ENCODE measurements at places on chromosomes 13 and 19.

- DNase-seq = no peak
Measured at GRCh38 chr19:18723871-18724377, 40.4 kb downstream of the CRTC1 start.

DNA sequence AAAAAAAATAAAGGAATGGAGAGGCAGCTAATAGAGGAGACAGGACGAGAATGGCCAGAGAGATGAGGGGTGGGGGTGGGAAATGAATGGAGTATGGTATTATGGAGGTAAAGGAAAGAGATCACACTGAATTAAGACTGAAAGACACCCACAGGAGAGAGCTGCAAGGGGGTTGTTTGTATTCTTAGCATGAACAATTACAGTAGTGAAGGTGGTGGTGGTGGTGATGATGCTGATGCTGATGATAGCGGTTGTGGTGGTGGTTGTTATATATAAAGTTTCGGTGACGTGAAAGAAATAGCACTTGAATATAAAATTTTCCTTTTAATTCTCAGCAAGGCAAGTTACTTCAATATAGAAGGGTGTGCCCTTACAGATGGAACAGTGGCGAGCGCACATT, 2.8 kb upstream of the ADGRE3 start:
- DNase-seq = no peak

GRCh38 chr13:99159331-99160061, 41.2 kb upstream of the UBAC2 start:
- DNase-seq = no peak

GRCh38 chr19:47601180-47601904, 7.6 kb upstream of the BICRA start:
- DNase-seq = no peak

- DNase-seq = no peak
Measured at GRCh38 chr13:99948411-99948810, 23.2 kb downstream of the ZIC5 start.

- DNase-seq = no peak
Measured at GRCh38 chr19:1615156-1615765, 10.0 kb upstream of the UQCR11 start.

GRCh38 chr19:47095476-47096099, 18.0 kb downstream of the ZC3H4 start:
- DNase-seq = no peak

GRCh38 chr19:50858886-50859285, 4.2 kb downstream of the KLK3 start:
- DNase-seq = no peak

DNA sequence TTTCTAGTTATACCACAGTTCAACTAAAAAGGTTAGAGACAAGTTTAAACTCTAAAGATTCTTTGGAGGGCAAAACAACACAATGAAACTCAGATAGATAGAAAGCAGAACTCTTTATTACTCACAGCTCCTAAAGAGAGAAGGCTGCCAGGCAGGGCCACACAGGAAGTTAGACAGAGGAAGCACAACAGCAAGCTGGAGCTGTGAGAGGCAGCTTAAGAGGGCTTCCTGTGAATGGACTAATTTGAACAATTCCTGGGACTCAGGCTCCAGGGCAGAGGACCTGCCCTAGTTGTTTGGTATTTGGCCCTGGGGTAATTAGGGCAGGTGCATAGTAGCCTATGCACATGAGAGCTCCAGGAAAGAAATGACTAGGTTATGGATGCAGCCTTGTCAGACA, 803.6 kb downstream of the DIAPH3 start:
- DNase-seq = no peak

DNA sequence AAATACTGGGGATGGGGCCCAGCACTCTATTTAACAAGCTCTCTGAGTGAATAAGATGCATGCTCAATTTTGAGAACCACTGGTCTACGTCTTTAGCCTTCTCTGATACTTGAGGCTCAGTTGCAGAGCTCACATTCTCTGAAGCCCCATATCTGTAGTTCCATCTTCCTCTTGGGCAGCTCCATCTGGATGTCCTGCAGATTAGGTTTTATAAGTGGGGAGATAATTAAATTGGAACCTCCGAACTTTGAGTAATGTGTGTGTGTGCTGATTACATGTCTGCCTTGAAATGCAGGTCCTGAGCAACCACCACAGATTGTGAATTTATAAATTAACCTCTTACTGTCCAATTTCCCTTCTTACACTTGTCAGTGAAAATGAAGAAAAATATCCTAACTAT, 7.2 kb upstream of the RASL11A start:
- no peak for DNase-seq

- peak; percentile 22 for DNase-seq
Measured at GRCh38 chr13:50224534-50224933, 209.3 kb downstream of the KCNRG start.

DNA sequence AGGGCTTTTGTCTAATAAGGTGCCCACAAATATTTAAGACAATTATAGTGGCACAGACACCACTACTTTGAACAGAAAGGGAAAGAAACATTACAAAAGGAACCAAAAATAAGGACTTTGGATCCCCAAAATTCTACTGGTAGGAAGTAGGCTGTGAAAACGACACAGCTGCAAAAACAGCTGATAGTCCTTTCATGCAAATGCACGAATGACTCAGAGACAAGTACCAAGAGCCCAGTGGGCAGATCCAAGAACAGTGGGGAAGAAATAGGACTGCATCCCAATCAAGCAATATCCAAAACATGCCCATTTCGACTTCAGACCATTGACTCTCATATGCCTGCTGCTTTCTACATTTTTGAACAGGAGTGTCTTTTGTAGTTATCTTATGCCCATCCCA, 269.4 kb upstream of the NBEA start:
- DNase-seq = no peak

DNA sequence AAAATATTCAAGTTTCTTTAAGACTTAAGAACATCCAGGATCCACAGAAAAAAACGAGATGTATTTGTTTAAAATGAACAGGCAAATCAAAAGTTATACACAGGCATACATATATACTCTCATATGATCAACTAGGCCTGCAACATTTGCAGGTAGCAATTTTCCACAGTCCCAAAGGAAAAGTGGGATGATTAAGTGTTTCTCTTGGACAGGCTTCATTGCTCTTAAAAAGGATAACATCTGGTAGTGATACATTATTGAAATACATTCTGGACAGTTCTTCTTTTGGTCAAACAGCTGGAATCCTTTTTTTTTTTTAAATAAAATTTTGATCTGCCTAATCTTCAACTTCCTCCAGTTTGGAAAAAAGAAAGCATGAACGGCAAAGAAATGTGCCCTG, 114.8 kb upstream of the TDRD3 start:
- no peak for DNase-seq

DNA sequence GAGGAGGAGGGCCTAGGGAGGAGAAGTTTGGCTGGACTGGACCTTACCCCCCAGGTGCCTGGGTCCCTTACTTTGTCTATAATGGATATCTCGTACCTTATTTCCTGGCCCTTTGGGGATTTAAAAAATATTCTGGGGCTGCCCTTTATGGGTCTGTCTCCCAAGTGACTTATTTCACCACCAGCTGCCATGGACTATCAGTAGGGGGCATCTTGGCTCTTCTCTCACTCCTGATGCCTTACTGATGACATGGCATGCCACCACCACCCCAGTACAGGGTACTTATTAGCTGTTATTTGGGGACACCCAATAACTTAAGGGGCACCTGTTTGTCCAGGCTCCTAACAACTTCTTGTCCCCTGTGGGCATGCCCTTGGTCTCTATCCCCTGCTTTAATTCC, 38.0 kb downstream of the NFIX start:
- no peak for DNase-seq

DNA sequence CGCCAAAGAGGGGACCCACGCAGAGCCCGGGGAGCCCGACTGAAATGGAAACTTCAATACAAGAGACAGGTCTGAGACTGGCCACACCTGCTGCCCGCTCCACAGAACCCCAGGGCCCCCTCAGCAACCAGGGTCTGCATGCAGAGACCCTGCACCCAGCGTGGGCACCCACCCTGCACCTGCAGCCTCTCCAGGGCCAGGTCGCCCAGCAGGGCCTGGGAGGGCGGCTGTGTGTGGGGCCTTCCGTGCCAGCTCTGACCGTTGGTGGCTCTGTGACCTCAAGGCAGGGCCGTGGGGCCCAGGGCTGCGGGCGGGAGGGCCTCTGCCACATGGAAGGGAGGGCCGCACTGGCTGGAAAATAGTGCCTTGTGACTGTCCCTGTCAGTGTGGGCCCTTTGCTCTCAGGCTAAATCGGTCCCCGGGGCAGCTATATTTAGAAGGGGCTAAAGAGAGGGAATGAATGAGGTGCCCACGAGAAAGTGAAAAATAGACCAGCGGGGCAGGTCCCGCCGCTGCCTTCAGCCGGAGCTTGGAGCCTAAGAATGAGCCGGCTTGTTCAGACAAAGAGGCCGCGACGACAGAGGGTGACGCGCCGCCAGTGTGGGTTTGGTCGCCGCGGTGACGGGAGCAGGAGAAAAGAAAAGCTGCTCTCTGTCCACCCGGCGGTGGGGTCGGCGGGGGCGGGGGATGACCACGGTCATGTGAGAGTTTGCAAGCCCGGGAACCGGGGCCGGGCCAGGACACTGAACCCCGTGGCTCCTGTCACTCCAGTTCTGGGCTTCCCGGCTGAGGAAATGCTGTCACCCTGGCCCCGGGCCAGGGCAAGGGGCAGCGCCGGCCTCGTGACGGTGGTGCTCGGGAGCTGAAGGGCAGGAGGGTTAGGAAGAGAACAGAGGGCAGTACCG, 70.5 kb downstream of the GADD45B start:
- DNase-seq = no peak

- DNase-seq = peak; percentile 69
Measured at GRCh38 chr13:51453207-51453958, 547 bp upstream of the INTS6 start.

GRCh38 chr19:3243819-3244700, 19.6 kb downstream of the CELF5 start:
- DNase-seq = no peak

GRCh38 chr13:95485045-95485517, 67.4 kb upstream of the CLDN10 start:
- no peak for DNase-seq

DNA sequence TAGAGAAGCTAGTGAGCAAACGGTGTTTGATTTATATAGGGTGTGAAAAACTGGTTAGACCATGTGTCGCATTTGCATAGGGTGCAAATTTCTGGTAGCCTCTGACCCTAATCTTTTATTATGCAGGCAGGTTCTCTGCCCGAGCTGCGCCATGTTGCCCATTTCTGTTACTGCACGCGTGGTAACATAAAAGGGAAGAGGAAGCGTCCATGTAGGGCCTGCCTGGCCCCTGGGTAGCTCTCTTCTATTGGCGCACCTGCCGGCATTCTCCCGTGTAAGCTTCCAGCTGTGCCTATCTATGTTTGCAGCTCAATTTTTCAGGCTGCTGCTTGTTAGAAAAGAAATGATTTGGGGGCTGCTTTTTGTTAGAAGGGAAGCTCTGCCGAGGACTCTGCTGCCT, 14.0 kb upstream of the CD70 start:
- no peak for DNase-seq

DNA sequence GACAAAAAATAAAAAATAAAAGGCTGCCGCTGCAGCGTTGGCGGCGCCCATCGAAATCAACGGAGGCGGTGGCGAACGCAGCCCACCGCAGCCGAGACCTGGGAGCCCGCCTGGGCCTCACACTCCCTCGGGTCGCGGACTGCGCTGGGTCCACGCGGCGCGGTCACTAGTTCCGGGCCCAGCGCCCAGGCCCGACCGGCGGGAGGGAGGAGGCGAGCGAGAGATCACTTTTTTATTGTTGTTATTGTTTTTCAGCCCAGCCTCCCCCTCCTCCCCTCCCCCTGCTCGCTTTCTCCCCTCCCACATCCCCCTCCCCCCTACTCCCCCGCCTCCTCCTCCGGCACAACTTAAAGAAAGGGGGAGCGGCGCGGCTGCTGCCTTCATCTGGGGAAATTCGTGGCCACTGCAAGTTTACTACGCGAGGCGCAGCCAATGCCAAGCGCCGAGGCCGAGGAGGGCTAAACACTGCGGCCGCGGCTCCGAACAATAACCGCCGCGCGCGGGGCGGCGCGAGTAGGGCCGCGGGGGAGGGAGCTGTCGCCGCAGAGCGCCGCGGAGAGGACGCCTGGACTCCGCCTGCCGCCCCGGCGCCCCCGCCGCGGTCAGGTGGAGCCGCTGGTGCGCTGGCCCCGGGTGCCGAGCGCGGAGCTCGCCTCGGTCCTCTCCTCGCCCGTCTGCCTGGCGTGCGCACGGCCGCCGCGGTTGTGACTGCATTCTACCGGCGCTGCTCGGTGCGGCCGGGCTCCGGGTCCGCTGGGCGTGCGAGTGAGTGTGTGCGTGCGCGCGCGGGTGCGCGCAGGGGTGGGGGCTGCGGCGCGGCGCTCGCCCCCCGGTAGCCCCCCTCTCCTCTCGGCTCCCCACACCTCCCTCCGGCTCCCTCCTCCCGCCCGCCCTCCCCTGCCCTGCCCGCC, 505 bp upstream of the ZIC2 start:
- DNase-seq = no peak

DNA sequence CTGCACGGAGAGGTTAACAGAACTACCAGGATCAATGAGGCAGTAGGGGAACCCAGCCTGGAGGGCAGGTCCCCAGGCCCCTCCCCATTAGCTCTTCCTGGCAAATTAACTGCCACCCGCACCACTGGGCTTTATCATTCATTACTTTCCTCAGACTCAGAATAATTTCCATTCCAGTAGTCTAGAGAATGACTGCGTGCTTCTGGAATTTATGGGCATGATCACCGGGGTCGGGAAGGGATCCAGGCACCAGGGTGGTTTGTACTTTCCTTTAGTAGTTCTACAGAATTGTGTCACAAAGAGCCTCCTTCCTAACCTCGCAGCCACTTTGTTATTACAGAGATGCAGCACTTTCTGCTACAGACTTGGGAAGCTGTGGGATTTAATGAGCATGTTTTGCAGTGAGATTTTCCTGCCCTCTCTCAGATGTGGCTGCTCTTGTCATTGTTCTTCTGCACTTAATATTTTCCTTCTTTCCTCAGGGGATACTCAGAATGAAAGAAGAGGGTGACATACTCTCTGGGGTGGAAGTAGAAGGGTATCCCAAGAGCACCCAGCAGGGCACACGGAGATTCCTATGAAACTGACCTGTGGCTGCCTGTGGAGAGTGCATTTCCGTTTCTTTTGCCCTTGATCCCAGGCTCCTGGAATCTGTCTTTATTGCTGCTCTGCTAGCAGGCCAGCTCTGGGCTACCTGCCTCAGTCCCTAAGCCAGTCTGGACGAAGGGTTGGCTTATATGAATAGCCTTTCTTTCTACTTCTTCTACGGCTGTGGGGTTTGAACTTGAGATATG, 285.0 kb upstream of the SLC10A2 start:
- no peak for DNase-seq

DNA sequence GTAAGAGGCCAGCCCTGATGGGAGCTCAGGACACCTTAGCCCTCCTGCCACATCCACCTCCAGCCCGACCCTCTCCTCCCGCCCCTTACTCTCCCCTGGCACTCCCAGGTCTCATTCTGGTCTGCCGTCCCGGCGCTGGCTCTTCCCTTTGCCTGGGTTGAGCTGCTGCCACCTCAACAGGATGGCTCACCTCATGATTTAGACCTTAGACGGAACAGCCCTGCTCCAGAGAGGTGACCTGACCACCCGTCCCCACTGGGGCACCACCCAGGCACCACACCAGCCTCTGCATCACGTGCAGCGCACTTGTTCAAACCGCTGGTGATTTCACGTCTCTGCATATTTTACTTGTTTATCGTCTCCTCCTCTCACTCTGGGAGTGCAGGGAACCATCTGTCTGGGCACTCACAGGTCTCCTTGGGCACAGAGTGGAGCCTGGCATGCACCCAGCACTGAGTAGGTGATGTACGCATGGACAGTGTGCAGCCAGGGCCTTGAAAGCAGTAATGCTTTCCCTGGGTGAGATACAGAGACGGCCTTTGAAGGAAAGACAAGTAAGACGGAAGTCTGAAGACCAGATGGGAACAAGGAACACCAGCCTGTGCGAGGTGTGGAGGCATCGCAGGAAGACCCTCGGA, 183.1 kb downstream of the KATNAL1 start:
- DNase-seq = no peak

- no peak for DNase-seq
Measured at GRCh38 chr13:66222127-66222526, 1008.0 kb downstream of the PCDH9 start.
